ENCODE measurements at places on chromosomes 1 and 21.

DNA sequence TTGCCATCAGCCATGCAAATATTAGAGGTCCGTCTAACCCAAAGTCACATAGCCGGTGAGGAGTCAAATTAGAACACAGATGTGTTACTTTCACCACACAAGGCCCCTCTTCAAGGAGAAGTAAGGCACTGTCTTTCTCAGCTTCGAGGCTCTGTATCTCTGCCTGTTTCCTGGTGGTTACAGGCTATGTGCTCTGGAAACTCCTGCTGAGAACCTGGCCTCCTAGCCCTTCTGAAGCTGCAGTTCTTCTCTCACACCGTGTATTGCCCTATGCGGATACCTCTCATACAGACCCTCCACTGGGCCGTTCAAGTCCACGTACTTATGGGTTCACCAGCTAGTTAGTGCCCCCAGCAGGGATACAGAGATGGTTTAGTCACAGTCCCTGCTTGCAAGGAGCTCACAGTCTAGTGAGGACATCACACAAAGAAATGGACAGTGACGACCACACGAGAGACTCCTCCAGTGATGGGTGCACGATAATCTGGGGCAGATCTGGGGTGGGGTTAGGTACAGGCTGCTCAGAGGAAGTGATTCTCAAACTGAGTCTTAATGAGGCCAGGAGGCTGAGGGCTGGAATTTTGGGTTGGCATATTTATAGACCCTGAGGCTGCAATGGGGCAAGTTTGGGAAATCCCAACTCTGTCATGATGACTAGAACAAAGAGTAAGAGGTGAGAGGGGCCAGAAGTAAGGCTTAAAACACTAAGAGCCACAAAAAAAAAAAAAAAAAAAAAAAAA lies 22.8 kb upstream of the ELOA start:
- no peaks in the 10 kb centered on the region for H3K27me3 ChIP-seq
- no peak for DNase-seq
- H3K36me3 ChIP-seq = peaks cover 15% of the 10 kb centered on the region
- peak overlapping the region; percentile 78 for H3K27ac ChIP-seq
- no peaks in the 10 kb centered on the region for H3K4me1 ChIP-seq
- H3K4me3 ChIP-seq = no peak overlapping the region

- DNase-seq = no peak
- H3K27me3 ChIP-seq = no peaks in the 10 kb centered on the region
- H3K4me1 ChIP-seq = peaks cover 17% of the 10 kb centered on the region
- H3K36me3 ChIP-seq = peaks cover 45% of the 10 kb centered on the region
- no peak overlapping the region for H3K4me3 ChIP-seq
Observed at GRCh38 chr1:246608616-246609376, 42.5 kb downstream of the CNST start.

GRCh38 chr21:32325706-32326105 lies 27.1 kb downstream of the MRAP start:
- H3K27me3 ChIP-seq = no peaks in the 10 kb centered on the region
- no peaks in the 10 kb centered on the region for H3K4me1 ChIP-seq
- H3K27ac ChIP-seq = no peak overlapping the region
- H3K36me3 ChIP-seq = peaks cover 73% of the 10 kb centered on the region
- H3K4me3 ChIP-seq = no peak overlapping the region

DNA sequence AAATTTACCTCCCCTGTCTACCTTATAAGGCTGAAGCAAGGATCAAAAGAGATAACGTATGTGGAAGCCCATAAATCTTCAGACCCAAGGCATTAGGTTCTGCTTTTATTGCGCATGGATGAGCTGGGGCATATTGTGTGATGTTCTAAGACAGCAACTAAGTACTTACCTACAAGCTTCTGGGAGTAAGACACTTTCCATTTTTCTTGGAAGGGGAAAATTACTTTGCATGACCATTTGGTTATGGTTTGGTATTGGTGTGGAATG lies 21.1 kb downstream of the LMOD1 start:
- no peak overlapping the region for H3K27ac ChIP-seq
- no peak overlapping the region for H3K4me3 ChIP-seq
- peaks cover 41% of the 10 kb centered on the region for H3K36me3 ChIP-seq
- no peak for DNase-seq

DNA sequence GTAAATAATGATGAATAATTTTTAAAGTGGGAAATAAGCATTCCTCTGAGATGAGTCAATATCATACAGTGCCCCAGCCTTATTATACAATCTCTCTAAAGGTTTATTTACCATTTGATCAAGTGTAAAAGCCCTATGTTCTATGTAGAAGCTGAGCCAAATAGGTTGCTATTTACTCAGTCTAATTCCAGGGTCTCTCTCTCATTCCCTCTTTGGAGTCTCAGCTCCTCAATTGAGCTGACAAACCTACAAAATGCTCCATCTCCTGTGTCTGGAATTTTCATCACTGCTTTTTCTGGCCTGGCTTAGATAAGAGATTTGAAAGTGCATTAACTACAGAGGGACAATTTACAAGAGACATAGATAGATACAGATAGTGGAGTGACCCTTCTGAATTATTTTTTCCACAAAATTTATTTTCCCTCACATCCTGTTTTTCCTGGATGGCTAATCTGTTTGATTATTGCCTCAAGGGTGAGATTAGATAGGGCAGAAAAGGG lies 24.8 kb upstream of the USH2A start:
- H3K27ac ChIP-seq = no peak overlapping the region
- no peaks in the 10 kb centered on the region for H3K36me3 ChIP-seq
- H3K4me1 ChIP-seq = peaks cover 8% of the 10 kb centered on the region
- DNase-seq = no peak
- no peaks in the 10 kb centered on the region for H3K27me3 ChIP-seq
- H3K4me3 ChIP-seq = no peak overlapping the region

DNA sequence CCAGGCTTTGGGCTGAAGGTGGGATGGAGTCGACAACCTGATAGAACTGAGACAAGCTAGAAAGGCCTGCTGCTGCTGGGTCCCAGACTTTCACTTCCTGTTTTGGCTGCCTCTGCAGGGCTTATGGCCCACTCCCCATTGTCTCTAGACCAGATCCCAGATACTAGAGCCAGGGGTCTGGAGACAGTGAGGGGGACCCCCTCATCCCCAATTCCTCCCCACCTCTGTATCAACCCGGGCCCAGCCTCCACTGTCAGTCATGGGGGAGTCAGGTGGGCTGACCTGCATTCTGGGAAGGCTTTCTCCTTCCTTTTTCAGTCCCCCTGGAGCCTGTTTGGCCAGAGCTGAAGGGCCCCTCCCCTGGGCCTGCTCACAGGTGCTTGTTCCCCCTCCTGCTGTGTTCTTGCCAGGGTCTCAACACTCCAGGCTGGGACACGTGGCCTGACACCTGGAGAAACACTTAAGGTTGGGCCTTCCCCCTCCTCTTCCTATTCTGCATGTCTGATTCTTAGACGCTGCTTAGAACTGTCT lies 18.0 kb upstream of the ETV3L start:
- H3K36me3 ChIP-seq = no peaks in the 10 kb centered on the region
- peaks cover 3% of the 10 kb centered on the region for H3K27me3 ChIP-seq
- H3K4me3 ChIP-seq = no peak overlapping the region
- peaks cover 54% of the 10 kb centered on the region for H3K4me1 ChIP-seq
- peak overlapping the region; percentile 60 for H3K27ac ChIP-seq
